ENCODE measurements at places on chromosomes 12 and 14.

DNA sequence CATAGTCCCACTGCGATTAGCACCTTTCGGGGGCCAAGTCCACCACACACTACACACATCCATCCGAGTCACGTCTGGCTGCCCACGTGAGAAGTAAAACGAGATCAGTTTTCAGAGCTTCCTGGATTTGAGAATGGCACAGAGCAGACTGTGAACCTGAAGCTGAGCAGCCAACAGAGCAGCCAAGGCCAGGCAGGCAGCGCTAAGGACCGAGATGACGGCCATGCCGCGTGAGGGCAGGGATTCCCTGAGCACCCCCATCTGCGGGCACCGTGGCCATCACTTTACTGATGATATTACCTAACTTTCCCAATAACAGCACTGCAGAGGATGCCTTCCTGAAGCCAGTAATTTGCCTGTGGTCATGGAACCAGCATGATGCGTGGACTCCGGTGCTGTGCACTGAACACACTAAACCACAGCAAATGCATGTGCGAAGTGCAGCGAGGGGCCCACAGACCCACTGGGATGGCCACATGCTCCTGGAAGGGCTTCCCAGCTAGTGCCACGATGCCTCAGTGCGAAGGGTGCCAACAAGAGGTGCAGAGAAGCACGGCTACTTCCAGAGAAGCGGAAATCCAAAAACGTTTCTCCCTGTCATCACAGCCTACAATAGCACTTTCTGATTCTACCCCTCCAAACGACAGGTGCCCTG, 56.0 kb downstream of the RNF34 start:
- DNase-seq: no peak

DNA sequence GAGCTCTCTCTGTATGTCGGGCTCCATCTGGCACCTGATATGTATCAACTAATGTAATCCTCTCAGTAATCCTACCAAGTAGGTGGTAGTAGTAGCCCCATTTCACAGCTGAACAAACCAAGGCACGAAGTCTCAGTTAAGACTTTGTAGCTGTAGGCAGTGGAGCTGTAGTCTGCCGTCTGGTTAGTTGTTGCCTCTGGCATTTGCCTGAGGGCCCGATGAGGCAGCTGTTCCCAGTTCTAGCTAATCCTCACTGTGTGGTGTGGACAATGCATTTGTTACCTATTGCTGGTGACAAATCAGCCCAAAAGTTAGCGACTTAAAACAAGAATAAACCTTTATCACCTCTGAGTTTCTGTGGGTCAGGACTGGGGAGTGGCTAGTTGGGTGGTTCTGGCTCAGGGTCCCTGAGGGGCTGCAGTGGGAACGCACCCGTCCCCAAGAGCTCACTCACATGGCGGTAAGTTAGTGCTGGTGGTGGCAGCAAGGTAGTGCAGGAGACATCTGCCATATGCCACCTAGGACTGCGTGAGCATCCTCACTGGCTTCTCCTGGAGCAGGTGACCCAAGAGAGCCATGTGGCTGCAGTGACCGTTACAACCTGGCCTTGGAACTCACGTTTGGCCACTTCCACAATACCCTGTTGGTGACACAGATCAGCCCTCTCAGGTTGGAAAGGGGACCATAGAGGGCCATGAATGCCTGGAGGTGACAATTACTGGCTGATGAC, 5.6 kb downstream of the AACS start:
- DNase-seq: no peak

- no peak for DNase-seq
Measured at GRCh38 chr12:118299791-118300460, 72.8 kb downstream of the TAOK3 start.

GRCh38 chr12:119589634-119590033, 3.9 kb upstream of the TMEM233 start:
- no peak for DNase-seq

- no peak for DNase-seq
Measured at GRCh38 chr14:85319101-85319500, 210.8 kb upstream of the FLRT2 start.

DNA sequence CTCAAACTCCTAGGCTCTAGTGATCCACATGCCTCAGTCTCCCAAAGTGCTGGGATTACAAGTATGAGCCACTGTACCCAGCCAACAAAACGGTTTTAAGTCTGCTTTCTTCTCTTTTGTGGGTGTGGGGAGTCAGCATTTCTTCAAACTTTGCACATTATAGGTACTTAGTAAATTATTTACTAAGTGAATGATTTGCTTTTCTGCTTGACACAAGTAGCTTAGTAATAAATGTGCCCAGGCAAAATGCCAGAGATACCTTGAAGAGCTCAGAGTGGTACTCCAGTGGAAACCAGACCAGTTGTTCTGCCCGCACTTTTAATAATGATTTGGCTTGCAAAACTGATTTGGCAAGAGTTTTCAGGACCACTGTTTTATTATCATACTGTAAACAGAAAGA, 15.0 kb downstream of the DEPDC4 start:
- no peak for DNase-seq

Data from DMS 273 treated with DMSO at 0.1 percent for 48 hours (cell line).